Naive B cell (primary cell): ENCODE measurements at places on chromosomes 5 and 9. TPM values are rescaled to one million over a fixed set of nuclear protein-coding genes. Genes with fewer than 3 reads are reported as not detected.
A peak's percentile ranks its signal among the peaks of the same experiment; 100 is the strongest.

GRCh38 chr5:178895615-178896571 is at the start of gene ZFP2:
Gene ZFP2, plus strand, starts transcription at chr5:178895913. Its CDS starts 35,401 bp downstream, at chr5:178931314.
- DNase-seq: peak; percentile 43

DNA sequence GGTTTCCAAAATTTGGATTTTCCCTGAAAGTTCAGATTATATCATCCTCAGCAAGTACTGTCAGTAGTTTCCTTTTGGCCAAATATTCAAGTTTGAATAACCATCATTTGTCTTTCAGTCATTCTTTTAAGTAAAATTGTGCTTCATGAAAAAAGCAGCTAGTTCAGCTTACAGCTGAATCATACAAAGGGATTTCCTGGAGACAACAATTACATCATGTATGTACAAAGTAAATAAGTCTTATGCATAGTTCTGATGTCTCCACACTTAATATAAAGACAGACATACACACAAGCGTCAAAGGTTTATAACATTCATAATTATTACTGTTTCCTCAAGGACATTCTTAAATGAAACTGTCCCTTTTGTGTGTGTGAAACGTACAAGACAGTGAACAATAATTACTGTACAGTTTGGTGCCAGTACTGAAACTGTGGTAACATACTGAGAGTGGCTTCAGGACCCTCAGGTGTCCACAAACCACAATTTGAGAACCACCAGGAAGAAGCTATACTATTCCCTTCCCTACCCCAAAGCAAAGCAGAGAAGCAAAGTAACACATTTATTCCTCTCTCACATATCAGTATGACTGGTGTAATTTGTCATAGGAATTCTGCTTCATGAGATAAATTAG is 746.6 kb downstream of the TAF11L14 start:
- DNase-seq: no peak

GRCh38 chr5:65102371-65102975 is 333.7 kb downstream of the CWC27 start:
- no peak for DNase-seq

- DNase-seq: no peak
These were observed 4.6 kb upstream of the FBXL17 start for GRCh38 chr5:108386345-108387061.

DNA sequence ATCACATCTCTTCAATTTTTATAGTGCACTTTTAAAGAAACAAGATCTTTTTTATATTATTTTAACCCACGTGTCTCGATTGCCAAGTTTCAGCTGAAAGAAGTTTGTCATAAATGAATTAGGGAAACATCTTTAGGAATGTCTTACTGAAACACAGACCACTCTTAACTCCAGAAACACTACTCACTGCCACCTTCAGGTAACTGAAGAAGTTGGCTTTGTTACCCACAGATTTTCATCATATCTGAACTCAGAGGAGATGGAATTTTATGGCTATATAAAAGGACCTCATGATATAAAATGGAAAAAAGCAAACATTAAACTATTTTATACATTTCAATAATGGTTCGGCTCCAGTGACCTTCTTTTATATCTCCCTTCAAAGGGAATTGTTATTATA is 158.0 kb downstream of the SEMA5A start:
- DNase-seq: no peak

DNA sequence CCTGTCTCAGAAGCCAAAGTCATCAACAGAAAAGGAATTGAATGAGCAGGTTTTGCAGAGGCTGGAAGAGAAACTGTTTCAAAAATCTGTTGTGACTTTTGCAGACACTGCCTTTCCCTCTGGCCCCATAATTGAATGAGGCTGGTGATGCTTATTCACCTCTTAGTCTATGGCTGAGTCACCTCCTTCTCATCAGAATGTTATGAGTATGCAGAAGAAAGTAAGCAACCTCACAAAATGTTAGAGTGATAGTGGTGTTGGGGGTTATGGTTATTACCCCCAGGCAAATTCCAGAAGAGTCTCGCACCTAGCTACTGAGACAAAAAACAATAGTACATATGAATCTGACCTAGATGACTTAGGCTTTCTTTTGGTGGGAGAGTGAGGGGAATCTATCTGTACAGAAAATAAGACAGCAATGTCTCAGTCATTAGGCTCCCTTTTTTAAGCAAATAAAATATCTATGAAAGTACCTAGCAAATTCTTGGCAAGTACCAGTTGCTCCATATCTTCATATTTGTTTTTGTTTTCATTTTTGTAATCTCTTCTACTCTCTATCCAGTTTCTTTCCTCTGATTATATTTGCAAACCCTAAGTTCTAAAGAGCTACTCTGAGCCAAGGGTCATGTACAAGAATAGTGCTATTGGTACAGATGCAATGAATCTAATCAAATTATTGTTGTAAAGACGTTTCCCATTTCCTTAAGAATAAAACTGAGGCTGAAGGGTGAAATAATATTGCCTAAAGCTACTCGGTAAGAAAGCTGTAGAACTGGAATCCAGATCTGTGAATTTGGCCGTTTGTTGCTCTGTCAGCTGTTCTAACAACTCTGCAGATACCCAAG is 498.1 kb upstream of the TNC start:
- DNase-seq: no peak

DNA sequence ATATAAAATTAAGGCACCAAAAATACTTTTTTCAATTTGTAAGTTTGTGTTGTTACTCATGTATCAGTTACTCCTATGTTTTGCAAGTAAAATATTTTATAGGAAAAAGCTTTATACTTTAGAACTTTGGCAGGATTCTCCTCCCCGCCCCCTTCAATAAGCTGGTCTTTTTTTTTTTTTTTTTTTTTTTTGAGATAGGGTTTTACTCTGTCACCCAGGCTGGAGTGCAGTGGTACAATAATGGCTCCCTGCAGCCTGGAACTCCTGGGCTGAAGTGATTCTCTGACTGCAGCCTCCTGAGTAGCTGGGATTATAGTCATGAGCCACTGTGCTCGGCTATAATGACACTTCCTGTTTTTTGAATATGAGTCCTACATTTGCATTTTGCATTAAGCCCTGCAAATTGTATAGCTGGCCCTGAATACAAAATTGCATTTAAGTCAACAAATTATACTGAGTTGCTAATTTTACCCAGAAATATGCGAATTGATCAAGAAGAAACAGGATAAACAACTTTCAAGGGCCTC is 192.9 kb downstream of the PIK3R1 start:
- DNase-seq: no peak

- no peak for DNase-seq
These were observed 32.7 kb downstream of the GAPT start for GRCh38 chr5:58523956-58524355.

The TLR4 gene
- polyA plus RNA-seq: 1.8 TPM
